ENCODE measurements at places on chromosomes 5 and 9.

GRCh38 chr9:115694014-115694413 is 459.6 kb upstream of the PAPPA start:
- no peak for DNase-seq

- no peak for DNase-seq
These were observed 111.3 kb upstream of the TNPO1 start for GRCh38 chr5:72705178-72705577.

- no peak for DNase-seq
These were observed 249.8 kb upstream of the PRDM9 start for GRCh38 chr5:23257656-23258055.

DNA sequence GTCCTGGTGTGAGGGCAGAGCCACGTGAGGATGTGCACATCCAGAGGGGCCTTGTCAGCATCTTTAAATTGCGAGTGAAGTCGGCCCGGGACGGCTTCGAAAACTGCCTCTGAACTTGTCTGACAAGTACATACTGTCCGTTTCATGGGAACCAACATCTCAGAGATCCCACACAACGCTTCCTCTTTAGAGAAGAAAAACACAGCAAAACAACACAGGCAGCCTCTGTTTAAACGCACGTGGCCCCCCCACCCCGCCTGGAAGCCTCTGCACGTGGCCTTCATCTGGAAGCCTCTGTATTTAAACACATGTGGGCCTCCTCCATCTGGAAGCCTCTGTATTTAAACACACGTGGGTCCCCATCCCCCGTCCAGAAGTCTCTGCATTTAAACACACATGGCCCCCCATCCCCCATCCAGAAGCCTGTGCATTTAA is 29.2 kb downstream of the CEP72 start:
- no peak for DNase-seq

GRCh38 chr5:125317536-125317995 is 571.1 kb upstream of the ZNF608 start:
- DNase-seq: no peak

GRCh38 chr5:174610968-174611367 is 113.4 kb upstream of the MSX2 start:
- no peak for DNase-seq

GRCh38 chr9:116927726-116928125 is 240.6 kb downstream of the TRIM32 start:
- no peak for DNase-seq

GRCh38 chr5:82107267-82107666 is 135.4 kb downstream of the ATG10 start:
- DNase-seq: peak; percentile 17

DNA sequence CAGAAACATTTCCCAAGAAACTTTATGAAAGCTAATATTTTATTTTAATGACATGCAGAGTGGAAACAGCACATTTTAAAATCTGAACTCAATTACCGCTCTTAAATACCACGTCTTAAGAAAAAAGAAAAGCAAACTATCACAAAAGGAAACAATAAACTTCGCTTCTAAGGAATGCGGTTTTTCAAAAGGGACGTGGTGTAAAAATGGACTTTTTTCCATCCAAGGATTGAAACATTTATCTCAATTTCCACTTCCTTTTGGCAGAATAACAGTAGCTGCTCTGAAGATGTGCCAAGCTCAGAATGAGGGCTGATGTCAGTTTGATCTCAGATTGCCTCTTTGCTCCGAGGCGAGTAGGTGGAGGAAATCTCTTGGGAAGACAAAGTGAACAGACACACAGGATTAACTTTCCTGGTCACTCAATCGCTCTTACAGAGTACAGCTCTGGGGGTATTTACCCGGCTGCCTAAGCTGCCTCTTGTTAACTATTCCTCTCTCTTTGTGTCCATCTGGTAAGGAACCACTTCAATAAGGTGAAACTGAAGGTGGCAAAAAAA is 158.5 kb downstream of the TRPM6 start:
- no peak for DNase-seq

DNA sequence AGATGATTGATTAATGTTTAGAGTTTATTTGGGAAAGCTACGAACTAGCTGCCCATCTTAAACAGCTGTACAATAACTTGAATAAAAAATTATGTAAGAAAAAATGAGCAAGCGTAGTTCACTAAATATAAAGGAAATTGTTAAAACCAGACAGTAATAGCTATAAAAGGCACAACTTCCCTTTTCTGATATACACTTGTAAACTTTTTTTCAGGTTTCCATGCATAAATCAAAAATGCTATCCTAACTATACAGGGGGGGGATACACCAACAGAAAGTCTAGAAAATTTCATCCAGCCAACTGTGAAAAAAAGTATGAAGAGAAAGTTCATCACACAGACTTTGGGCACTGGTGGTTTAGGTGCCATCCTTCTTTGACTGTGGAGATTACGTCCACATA is 122.3 kb downstream of the NR3C1 start:
- DNase-seq: no peak

DNA sequence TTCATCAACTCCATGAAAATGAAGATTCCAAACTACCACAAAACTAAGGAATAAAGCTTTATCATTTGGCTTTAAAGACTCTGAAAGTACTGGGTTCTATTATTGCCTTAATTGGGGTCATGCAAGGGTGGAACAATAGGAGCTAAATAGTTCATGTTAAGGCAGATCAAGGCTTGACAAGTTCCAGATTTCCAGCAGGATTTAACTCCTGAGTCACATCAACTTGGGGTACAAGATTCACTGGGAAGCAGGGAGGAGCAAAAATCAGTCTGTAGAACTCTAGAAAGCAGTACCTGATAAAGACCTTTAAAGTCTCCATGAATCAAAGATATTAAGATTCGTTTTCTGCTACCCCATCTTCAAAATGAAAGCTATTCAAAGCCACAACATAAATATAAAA is 41.9 kb upstream of the GLRX start:
- no peak for DNase-seq

DNA sequence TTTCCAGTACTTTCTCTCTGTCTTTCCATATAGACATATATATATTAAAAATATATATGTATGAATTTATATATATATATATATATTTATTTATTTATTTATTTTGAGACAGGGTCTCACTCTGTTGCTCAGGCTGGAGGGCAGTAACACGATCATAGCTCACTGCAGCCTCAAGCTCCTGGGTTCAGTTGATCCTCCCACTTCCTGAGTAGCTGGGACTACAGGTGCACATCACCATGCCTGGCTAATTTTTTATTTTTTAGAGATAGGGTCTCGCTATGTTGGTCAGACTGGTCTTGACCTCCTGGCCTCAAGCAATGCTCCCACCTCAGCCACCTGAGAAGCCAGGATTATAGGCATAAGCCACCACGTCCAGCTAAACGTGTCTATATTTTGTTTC is 210.1 kb downstream of the CD180 start:
- no peak for DNase-seq

- no peak for DNase-seq
These were observed 11.0 kb downstream of the IFNA21 start for GRCh38 chr9:21155501-21155900.

DNA sequence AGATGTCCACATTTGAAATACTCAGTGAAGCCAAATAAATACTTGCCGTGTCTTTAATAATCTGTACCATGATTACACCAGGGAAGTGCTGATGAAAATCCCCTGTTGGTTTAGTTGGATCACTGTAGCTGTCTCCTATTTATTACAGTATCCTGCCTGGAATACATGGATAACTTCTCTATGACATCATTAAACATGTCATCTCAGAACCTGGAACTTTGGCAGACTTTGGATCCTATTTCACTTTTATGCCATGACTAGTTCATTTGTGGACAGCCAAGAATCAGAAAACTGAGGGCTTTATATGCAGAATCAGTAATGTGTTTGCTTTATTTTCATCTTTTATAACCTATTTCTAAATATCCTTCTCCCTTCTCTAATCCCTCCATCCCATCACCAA is at the start of gene TXNDC8:
TXNDC8 (minus strand) TSS at position 137 of the 400 bp plus-strand sequence.
- DNase-seq: no peak

Data from LoVo (cell line).